Fibroblast of skin of right quadriceps (primary cell): ENCODE measurements at places on chromosomes 11 and 22.
A peak's percentile ranks its signal among the peaks of the same experiment; 100 is the strongest.

DNA sequence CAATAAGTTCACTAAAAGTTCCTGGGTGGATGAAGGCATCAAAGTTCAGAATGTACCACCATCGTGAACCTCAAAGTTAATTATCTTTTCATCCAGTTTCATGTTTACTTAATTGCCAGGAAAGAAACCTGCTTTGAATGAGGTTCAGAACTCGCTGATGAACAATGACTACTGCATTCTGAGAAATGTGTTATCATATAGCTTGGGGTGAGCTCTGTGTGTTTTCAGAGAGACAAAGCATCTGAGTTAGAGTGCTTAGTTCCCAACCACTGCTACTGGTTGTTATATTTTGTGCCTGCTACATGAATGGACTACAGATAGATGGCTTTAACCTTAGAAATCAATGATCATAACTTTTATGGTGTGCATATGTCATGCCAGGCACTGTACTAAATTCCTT lies 1131.0 kb downstream of the DLG2 start:
- DNase-seq = no peak

DNA sequence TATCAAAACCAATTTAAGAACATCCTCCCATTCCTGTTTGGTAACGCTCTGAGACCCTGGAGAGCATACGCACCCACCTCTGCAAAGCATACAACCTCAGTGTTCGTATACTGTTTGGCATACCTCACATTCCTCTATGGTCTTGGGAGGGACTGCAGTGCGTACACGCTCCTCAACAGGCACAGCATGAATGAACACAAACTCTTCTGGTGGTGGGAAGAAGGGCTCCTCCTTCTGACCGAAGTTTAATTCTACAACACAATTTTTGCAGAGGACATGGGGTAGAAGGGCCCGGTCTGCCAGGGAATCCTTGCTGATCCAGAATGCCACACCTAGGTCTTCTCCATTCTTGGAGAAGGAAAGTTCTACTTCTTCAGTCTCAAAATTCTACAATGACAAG lies 5.3 kb downstream of the HNRNPUL2 start:
- DNase-seq = peak; percentile 41

GRCh38 chr11:46176421-46176820 lies 55.2 kb upstream of the PHF21A start:
- DNase-seq = no peak

- DNase-seq = peak; percentile 61
Measured at GRCh38 chr22:43867839-43868635, 5.7 kb upstream of the SULT4A1 start.

DNA sequence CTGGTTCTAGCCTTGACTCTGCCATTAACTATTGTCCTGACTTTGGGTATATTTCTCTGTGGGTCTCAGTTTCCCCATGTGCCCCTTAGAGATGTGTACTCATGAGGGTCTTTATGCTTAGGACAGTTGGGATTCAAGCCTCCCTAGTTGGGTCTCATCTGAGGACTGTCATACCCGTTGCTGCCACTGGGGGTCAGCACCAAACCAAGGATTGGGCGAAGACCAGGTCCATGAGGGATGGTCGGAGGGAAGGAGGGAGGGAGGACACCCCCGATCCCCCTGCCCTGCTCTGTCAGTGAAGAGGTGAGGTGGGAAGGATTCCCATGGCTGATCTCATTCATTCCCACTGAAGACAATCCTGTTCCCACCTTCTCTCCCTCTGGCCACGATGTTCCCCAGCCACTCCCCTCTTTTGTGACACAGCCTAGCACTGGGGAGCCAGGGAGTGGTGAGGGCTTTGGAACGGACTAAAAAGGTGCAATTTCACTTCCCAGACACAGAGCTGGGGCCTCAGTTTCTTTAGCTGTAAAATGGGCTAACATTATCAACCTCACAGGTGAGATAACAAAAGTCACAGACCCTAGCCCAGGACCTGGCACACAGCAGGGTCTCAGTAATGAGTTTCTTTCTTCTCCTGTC lies 12.4 kb upstream of the KLHL35 start:
- DNase-seq = peak; percentile 51

DNA sequence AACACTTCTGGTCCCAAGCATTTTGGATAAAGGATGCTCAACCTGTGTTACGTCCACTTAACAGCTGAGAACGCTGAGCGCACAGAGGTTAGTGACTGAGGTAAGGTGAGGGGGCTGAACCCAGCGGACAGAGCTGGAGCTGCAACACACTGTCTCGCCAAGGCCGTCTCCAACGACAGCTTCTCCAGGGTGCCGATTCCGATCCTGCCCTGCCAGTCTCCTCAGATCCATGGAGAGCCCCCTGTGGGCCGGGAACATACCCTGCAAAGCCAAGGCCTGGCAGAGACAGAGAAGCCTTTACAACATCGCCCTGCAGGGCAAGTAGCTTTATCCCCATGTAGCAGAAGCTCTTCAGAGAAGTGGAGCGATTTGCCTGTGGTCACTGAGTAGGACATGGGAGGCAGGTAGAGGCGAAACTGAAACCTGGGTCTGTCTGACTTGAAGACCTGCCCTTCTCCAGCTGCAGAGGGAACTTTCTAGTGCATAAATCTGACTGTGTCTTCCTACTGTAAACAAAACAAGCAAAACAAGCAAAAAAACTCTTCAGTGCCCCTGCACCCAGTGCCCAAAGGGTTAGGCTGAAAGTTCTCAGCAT lies 72.8 kb downstream of the SCUBE1 start:
- no peak for DNase-seq

- peak; percentile 64 for DNase-seq
Measured at GRCh38 chr11:65426839-65427690, 4.5 kb downstream of the NEAT1 start.

DNA sequence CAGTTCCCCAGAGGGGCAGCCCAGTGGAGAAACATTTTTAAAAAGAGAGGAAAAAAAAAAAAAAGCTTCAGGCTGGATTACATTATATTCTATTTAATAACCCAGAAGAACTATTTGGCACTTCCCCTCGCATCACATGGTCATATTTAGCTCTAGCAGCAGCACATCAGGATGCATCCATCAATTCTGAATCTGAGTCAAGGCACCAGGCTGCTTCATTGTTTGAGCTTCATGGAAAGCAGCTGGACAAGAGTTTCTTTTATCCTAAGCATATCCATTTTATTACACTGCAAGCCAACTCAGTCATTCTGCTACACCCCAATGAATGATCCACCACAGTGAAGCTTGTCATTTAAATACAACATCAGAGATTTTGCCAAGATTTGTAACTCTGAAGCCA lies 10.0 kb downstream of the SPTY2D1 start:
- DNase-seq = no peak

DNA sequence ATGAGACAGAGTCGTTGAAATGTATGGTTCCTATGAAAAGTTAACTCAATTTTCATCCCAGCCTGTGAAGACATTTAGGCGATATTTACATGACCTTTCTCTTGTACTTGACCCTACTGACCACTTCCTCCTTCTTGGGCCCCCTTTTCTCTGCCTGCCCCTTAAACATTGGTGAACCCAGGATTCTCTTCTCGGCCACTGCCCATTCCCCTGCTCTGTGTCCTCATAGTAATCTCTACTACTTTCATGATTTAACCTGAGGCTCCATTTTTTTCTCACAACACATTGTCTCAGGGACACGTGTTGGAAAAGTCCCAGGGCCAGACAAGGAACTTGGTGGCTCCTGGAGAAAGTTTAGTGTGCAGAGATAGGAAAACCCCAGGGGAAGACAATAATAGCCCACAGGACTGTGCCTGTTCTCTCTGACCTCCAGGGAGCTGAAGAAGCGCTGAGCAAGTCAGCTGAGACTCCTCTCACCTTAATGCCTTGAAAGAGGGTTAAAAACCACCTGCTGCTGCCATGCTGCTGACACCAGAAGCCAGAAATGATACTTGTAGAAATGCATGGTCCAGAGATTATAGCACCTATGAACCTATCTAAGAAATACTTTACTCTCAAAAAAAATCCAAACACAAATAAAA lies 42.5 kb upstream of the SPATA19 start:
- no peak for DNase-seq

DNA sequence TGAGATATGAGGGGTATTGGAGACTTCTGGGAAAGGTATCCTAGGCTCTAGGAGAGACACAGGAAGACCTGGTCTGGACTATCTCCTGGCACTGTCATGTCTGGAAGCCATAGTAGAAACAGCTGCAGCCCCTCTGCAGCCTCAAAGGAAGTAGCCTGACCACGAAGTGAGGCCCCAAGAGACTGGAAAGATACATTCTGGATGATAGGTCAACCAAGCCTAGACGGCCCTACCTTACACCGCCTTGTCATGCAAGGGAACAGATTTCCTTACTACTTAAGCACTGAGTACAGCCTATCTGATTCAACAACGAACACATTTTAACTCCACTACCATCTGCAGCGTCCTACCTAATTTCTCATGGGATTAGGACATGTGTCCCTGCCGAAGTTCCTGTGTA lies 31.1 kb downstream of the UQCR10 start:
- DNase-seq = peak; percentile 20

GRCh38 chr11:96045622-96046456 lies 121.9 kb upstream of the MTMR2 start:
- peak; percentile 86 for DNase-seq

- DNase-seq = peak; percentile 53
Measured at GRCh38 chr11:111663820-111664219, 61.6 kb downstream of the SIK2 start.

DNA sequence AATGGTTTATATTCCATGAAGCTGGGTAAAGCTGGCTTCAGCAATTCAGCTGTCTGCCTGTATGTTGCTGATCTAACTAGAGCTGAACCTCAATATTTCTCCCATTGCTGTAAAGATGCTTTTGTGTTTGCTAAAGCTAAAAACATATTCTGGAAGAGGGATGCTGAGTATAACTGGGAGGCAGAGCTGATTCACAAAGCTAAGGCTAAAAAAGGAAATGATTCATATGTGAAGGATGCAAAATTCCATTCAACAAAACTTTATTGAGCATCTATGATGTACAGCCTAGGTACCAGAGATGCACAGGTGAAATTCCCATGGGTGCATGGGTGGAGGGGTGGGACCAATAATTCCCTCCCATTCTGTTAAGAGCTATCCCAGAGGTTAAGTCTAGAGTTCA lies 193.9 kb downstream of the KIF18A start:
- peak; percentile 57 for DNase-seq

DNA sequence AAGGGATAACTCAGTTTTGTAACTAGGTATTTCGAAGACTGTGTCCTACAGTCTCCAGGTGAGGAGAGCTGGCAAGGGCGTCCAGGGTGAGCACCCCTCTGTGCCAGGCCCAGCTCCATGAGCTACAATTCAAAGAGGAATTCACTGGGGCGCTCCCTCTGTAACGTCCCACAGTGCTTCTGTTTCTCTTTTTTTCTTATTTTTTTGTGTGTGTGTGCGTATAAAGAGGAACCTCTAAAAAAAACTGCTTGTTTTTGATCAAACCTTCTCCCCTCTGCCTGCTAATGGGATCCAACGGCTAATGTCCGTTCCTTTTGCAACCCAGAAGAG lies 17.1 kb downstream of the ASCC2 start:
- no peak for DNase-seq

GRCh38 chr22:45731798-45732495 lies 60.3 kb downstream of the ATXN10 start:
- DNase-seq = peak; percentile 27
